ENCODE measurements at places on chromosomes 6 and 20. TPM values are rescaled to one million over a fixed set of nuclear protein-coding genes. Genes with fewer than 3 reads are reported as not detected.

The TRIM40 gene
- total RNA-seq, result not detected

The REM1 gene
- not detected for total RNA-seq

DNA sequence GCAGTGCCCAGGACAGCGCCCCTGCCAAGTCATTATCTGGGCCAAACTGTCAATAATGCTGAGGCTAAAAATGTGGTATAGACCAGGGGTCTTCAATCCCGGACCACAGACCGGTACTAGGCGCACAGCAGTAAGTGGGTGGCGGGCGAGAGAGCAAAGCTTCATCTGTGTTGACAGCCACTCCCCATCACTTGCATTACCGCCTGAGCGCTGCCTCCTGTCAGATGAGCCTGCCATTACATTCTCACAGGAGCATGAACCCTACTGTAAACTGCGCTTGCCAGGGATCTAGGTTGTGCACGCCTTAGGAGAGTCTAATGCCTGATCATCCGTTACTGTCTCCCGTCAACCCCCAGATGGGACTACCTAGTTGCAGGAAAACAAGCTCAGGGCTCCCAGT is 91.0 kb downstream of the NFATC2 start:
- DNase-seq, result no peak

DNA sequence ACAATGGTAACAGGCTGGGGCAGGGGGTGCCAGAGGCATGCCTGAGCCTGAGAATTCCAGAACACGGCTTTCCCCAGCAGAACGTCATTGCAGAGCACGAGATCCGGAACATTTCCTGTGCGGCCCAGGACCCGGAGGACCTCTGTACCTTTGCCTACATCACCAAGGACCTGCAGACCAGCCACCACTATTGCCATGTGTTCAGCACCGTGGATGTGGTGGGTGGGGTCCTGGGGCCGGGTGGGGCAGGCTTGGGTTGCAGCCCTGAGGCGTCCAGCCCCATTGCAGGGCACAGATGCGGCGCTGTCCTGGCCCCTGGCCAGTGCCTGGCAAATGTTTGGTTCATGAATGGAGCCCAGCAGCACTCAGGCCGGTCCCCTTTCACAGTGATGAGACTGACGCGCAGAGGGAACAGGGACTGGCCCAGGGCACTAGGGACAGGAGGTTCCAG is 57.1 kb downstream of the TCP11 start:
- no peak for DNase-seq

GRCh38 chr6:14278006-14278405 is 160.4 kb downstream of the CD83 start:
- no peak for DNase-seq

The TREM1 gene
- total RNA-seq, result not detected

The EMILIN3 gene
- total RNA-seq, result not detected

DNA sequence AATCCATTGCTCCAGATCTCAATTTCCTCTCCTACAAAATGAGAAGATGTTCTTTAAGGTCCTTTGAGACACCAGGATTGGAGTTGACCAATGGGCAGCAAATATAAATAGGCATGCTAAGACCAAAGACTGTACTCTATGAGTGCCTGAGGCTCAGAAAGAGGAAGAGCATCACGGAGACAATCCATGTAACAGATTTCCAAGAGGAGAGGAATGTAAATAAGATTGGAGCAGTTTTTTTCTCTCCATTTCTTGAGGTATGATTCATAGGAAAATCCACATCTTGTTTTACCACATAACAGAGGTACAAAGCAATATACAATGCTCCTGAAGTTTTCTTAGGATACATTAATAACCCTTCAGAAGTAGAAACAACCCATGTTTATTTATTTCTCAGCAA is 109.8 kb downstream of the UBE3D start:
- no peak for DNase-seq
